ENCODE measurements at places on chromosomes 16 and 17.
A peak's percentile ranks its signal among the peaks of the same experiment; 100 is the strongest.

DNA sequence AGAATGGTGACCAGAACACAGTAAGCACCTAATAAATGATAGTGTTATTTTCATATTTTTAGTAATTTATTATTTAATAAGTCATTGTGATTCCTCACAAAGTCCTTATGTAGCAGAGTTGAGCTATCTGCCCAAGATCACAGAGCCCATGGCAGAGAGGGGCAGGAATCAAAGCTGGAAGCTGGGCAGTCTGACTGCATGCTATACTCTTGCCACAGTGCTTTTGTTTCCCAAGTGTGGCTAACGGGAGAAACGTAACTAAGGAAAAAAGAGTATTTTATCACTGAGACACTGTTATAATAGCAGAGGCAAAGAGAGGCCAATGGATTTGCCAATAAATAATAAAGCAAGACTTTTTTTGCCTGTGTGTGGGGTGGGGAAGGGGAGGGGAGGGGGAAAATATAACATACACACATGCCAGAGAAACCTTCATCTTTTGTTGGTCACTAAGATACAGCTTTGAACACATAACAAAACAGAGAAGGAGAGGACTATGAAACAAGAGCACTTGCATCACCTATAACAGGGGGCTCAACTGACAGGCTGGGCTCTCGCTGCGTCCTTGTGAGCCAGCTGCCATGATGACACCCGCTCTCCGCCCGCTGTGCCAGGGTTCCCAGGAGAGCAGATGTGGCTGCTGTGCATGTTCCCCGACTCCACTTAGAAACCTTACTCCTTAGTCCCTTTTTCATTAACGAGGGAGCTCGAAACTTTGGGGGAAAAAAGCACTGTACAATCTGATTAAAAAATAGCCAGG is 10.1 kb downstream of the CSNK2A2 start:
- no peak for DNase-seq

GRCh38 chr16:49594685-49595498 is 221.3 kb downstream of the C16orf78 start:
- peak; percentile 19 for DNase-seq

DNA sequence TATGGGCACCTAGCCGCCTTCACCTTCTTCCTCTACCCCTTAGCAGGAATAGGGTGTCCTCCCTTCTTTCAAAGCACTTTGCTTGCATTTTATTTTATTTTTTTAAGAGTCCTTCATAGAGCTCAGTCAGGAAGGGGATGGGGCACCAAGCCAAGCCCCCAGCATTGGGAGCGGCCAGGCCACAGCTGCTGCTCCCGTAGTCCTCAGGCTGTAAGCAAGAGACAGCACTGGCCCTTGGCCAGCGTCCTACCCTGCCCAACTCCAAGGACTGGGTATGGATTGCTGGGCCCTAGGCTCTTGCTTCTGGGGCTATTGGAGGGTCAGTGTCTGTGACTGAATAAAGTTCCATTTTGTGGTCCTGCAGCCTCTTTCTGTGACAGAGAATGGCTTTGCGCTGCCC is 4.6 kb downstream of the TMUB2 start:
- DNase-seq = no peak

GRCh38 chr16:85141491-85142128 is 29.3 kb upstream of the CIBAR2 start:
- DNase-seq = no peak

DNA sequence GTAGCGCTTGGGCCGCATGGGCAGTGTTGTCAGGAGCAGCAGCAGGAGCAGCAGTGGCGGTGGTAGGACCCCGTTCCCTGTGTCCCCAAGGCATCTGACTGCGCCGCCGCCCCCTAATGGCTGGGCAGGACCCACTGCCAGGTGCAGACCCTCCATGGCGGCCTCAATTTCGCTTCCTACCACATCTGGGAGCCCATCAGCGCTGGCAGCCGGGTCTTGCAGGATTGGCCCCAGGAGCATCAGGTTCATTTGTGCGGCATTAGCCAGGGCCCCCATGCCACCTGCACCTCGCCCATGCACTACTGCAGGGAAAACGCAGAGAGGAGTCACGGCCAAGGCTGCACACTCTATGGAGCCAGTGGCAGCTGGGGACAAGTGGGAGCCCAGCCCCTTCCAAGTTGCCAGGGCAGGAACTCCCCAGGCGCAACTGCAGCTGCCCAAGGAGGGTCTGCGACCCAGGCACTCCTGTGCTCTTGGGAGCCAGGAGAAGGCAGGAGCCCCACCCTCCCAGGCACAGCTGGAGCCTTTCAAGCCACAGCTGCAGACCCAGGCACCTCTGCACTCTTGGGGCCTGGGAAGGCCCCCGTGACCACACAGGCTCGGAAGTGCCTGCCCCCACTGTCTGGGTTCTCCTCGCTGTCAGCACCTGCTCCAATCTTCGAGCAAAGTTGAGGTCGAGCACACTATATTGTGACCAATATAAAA is 594.2 kb downstream of the KCNJ18 start:
- DNase-seq = no peak

GRCh38 chr17:66462010-66462409 is 159.6 kb downstream of the PRKCA start:
- no peak for DNase-seq

DNA sequence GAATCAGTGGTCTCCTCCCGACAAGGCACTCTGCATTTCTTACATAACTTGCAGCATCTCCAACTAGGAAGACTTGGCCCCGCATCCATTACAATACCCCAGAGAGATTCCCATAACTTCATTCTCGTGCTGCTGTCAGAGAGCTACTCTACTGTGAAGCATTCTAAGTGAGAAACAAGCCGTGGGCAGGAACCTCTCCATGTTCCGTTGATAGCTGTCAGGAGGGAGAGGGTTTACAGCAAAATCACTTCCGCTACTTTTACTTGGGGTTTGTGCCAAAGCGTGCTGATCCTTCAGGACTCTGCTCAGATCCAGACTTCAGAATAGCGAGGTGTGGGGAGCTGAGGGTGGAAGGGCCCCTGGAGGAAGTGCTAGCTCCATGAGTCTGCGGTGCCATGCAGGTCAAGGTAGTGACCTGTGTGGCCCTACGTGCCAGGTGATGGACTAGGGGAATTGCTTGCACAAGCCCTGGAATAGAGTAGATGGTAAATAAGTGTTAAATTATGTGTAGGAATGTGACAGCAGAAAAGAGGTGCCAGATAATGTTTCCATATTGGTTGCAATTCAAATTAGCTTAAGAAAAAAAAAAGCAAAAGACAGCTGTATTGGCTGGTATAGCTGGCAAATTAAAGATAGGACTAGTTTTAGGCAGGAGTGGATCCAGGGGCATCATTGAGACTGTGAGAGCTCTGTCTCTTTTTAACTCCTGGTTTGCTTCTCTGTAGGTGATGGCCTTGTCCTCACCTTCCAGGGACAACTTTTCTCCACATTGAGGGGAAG is 358.5 kb upstream of the ERCC4 start:
- no peak for DNase-seq

- peak; percentile 70 for DNase-seq
These were observed 140.0 kb downstream of the CHD9NB start for GRCh38 chr16:52912565-52913173.

- DNase-seq = peak; percentile 29
These were observed 109.1 kb downstream of the ZFHX3 start for GRCh38 chr16:72938795-72939164.

DNA sequence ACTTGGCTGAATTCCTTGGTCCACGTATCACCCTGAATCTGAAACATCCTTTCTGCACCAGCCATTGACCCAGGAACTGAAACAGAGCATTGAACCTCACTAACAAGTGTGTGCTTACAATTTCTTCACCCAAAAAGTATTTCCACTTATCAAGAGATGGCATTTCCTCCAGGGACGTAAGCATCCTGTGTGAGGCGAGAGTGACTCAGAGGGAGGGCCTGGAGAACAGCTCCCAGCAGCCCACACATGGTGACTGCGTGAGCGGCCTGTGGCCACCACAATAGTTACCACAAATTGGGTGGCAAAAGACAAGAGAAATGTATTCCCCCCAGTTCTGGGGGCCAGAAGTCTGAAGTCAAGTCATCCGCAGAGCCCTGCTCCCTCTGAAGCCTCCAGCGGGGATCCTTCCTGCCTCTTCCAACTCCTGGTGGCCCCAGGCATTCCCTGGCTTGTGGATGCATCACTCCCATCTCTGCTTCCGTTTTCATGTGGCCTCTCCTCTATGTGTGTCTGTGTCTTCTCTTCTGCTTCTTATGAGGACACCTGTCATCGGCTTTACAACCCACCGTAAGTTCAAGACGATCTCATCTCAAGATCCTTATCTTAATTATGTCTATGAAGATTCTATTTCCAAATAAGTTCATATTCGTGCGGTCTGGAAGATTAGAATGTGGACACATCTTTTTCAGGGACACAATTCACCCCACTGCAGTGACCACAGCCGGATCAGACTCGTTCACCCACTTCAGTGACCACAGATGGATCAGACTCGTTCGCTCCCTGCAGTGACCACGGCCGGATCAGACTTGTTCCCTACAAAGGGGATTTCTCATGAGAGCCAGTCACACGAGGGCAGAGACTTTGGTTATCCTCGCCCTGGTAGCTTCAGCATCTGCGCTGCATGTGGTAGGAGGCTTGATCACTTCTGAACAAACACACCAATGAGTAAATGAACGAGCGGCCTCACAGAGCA is 122.6 kb upstream of the FOXF1 start:
- no peak for DNase-seq

Measured in NCI-H524 (cell line).